Dermis microvascular lymphatic vessel endothelial cell (primary cell): ENCODE measurements at places on chromosomes 13 and 19. TPM values are rescaled to one million over a fixed set of nuclear protein-coding genes. Genes with fewer than 3 reads are reported as not detected.

The RPL21 gene
- total RNA-seq, result 444 and 718 TPM in 2 replicates

The C19orf73 gene
- total RNA-seq, result 0.13 and 0.25 TPM in 2 replicates

The ZNF28 gene
- total RNA-seq, result 13.7 and 14.0 TPM in 2 replicates

The LILRA1 gene
- total RNA-seq, result not detected in 2 replicates

The CAB39L gene
- 5.3 and 7.8 TPM in 2 replicates for total RNA-seq

The NTF4 gene
- not detected in 2 replicates for total RNA-seq

The CBLC gene
- 0.13 TPM in 1 of 2 replicates, not detected in the other for total RNA-seq

The DLL3 gene
- total RNA-seq, result 0.25 and 0.39 TPM in 2 replicates

GRCh38 chr13:45788011-45788410, 63.5 kb downstream of the SIAH3 start:
- no peak for DNase-seq

- no peak for DNase-seq
These were observed 125.2 kb downstream of the FGF9 start for GRCh38 chr13:21796066-21796465.

DNA sequence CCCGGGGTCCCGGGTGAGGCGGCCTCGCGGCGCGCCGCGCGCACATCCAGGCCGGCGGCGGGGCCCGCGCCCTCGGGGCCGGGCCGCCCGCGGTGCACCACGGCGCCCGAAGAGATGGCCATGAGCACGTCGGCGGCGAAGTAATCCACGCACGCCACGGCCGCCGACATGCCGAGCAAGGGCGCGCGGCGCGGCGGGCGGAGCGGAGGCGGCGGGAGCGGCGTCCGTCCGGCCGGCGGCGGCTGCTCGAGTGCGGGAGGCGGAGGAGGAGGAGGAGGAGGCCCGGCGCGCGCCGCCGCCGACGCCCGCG, at the start of gene KLF16:
Gene KLF16, minus strand, starts transcription at position 252 of the 310 bp plus-strand sequence. Its CDS starts 82 bp downstream, at position 170.
- DNase-seq, result no peak

- DNase-seq, result no peak
These were observed 64.4 kb downstream of the RASA3 start for GRCh38 chr13:114067886-114068651.

DNA sequence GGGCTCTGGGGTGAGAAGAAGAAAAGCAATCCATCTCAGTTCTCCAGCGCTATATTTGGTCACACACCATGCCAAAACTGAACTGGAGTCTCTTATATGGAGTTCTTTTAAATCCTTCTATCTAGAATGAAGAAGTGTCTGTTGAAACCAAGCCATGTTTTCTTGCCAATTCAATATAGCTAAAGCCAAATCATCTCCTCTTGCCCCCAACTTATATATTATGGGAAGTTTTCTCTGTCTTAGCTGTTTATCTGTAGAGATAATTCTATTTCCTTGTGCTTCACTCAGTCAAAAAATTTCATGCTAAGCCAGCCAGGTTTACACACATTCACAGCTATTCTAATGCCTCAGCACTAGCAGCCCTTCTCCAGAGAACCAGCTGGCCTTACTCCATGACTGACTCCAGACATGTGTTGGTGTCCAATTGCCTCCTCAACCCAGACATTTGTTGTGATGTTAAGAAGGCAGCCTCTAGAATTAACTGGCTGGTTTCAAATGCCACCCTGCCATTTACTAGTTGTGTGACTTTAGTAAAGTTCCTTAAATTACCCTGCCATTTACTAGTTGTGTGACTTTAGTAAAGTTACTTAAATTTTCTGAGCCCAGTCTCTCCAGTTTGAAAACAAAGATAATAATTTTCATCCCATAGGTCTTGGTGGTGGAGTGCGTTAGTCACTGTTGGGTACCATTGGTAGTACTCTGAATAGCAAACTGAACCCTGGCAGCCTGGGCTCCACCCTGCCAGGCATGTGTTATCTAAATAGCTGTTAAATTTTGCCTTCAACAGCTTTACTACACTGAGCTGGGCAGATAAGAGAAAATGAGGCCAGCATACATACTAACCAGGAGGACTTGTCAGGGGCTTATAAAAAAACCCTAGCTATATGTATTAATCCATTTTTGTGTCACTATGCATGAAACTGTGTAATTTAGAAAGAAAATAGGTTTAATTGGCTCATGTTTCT, 525.1 kb downstream of the LMO7 start:
- no peak for DNase-seq

- DNase-seq, result no peak
These were observed 10.0 kb upstream of the INSR start for GRCh38 chr19:7304200-7304599.

GRCh38 chr13:30696278-30697176, 38.8 kb upstream of the ALOX5AP start:
- DNase-seq, result no peak

DNA sequence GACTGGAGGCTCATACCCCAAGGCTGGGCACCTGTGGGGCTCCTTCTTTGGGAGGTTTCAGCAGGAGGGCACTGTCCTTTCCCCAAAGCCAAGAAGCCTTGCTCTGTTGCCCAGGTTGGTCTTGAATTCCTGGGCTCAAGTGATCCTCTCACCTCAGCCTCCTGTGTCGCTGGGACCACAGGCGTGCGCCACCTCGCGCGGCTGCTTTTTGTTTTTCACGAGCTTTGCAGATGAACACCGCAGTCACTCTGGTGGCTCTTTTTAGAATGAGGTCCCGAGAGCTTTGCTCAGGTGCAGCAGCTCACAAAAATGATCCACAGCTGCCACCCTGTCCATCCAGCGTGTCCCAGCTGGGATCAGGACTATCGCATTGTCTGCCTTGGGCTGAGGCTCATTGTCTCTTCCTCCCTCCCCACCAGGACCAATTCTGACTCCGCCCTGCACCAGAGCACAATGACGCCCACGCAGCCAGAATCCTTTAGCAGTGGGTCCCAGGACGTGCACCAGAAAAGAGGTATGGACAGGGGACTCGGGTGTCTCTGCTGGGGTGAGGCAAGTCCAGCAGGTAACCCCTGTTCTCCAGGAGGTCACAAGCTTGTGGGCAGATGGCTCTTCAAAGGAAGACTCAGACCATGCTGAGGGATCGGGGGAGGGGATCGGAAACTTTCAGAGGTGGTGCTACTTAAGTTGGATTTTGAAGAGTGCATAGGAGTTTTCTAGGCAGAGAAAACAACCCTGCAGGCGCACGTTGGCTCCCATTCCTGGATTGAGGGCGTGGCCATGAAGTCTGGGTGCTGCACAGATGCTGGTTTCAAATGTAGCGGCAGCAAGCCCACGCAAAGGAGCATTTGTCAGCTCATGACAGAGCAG, 41.5 kb downstream of the COMP start:
- no peak for DNase-seq

DNA sequence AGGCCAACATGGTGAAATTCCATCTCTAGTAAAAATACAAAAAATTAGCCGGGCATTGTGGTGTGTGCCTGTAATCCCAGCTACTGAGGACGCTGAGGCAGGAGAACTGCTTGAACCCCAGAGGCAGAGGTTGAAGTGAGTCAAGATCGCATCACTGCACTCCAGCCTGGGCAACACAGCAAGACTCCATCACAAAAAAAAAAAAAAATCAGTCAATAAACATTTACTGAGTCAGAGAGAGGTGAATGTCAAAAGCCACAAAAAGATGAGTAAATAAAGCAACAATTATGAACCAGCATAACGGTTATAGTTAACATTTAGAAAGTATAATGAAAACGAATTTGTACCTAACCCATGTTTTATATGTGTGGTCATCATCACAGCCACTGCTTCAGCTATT, 23.1 kb downstream of the PSPC1 start:
- no peak for DNase-seq

DNA sequence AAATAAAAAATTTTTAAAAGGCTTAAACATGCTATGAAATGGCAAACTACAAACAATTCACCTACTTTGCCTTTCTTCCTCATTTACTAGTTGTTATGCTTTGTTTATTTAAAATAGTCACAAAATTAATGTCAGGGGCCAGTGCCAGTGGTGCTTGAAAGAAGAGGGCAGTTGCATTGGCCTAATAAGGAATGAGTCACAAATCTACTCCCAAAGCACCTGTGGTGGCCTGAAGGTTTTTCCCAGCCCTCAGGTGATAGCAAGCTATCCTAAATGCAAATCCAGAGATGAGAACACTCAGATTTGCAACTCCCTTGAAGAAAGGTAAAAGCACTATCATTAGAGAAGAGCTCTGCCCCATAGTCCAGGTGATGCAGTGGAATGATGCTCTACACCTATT, 103.6 kb downstream of the MBNL2 start:
- no peak for DNase-seq

DNA sequence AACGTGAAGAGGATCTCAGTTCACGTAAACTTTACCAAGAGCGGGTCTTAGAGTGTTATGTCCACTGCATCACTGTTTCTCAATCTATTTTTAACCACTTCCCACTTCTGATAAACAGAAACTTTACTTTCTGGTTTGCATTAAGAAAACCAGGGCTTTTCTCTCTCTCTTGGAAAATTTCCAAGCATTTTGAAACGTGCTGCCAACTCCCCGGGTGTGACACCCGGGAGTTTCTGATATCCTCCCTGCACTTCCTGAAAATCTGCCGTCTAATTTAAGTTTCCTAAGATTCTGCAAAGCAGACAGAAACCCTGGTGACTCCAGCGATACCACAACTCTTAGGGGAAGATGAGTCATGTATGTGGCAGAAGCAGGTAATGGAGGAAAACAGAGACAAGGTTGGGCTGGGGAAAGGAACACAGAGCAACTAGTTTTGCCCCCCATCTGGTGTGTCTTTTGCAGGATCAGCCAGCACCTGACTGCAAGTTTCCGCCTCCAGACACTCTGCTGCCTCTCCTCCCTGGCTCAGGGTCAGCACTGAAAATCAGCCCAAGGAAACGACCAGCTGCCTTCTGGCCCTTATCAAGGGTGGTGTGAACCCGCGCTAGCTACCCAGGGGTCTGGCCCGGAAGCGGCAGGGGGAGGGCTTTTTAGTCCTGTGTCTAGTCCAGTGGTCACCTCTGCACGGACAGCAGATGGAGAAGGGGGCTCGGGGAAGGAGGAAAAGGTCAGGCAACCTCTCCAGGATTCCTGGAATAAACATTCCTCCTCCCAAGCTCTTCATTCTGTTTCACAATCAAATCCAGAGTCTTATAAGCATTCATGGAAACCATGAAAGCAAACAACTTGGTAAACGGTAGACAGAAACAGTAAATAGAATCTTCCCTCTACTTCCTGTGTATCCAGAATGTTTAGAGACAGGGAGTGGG, 11.3 kb upstream of the FFAR2 start:
- DNase-seq, result peak; percentile 25

GRCh38 chr13:110841846-110842245, 73.0 kb downstream of the ANKRD10 start:
- DNase-seq, result no peak

DNA sequence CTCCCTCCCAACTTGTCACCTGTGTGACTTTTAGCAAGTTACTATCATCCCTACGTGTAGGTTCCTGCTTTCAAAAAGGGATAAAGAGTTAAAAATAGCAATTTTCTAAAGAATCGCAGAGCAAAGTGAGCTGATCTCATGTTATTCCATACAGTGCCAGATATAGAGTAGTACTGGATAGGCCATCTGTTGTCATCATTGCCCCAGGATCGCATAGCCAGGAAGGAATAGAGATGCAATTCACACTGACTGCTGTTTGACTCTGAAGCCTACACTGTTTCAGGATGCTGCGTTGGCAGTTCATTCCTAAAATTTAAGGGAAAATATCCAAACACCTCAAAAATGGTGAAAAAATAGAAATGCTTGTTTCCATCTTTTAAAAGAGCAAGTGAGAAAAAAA, 138.9 kb downstream of the SHISA2 start:
- no peak for DNase-seq

- no peak for DNase-seq
These were observed 504.5 kb downstream of the TBC1D4 start for GRCh38 chr13:74977498-74977897.

GRCh38 chr19:35645680-35646511, 2.2 kb upstream of the COX6B1 start:
- DNase-seq, result no peak

GRCh38 chr19:31339411-31339810, 9.8 kb downstream of the TSHZ3 start:
- no peak for DNase-seq

DNA sequence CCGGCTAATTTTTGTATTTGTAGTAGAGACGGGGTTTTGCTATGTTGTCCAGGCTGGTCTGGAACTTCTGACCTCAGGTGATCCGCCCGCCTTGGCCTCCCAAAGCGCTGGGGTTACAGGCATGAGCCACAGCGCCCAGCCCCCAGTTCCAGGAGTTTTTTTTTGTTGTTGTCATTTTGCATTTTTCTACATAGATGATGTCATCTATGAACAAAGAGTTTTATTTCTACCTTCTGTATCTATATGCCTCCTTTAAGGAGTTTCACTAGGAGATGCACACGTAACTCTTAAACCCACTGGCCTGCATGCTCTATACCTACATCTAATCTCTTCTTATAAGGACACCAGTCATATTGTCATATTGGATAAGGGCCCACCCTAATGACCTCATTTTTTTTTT, 4.8 kb downstream of the DHDH start:
- DNase-seq, result no peak

GRCh38 chr13:93230261-93230855, 3.8 kb downstream of the GPC6 start:
- no peak for DNase-seq

DNA sequence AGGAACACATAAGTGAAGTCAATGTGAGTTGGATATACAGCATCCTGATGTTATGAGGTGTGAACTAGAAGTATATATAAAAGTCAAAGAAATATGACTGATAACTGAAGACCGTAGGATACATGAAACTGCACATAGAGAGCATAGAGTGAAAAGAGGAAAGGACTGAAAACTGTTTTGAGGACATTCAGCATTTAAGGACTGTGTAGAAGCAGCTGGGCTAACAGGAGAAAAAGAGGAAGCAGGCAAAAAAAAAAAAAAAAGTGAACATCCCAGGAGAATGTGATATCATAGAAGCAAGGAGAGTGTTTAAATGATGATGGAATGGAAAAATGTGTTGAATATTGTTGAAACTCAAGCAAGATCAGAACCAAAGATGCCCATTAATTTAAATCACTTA, 363.5 kb downstream of the PCDH20 start:
- no peak for DNase-seq

DNA sequence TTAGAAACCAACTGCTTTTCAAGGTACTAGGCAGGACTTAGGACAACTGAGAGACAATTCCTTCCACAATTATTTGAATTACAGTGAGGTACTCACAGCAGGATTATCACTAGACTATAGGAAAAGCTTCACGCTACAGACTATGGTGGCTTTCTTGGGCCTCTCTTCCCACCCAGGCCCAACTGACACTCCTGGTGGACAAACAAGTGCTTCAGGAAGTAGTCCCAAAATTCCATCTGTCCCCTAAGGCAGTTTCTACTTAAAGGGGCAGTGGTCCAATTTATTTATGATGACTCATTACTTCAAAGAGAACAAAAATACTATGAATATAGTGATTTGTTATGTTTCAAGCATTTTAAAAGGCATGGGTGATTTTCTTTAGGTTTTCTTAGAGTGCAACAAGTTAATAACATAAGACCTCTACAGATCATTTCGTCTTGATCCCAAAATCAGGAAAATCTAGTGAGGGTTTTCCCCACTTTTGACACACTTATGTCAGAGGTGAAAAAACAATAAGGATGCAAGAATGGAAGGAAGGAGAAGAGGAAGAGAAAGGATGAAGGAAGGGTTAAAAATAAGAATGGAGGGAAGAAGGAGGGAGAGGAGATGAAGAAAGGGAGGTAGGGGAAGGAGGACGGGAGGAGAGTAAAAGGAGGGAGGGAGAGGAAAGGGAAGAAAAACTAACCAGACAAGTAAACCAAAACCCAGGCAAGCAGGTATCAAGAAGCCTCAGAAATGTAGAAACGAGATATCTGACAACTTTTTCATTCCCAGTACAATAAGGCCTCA, 100.7 kb downstream of the SERP2 start:
- DNase-seq, result no peak

- DNase-seq, result no peak
These were observed 17.8 kb downstream of the KCTD15 start for GRCh38 chr19:33814181-33815165.

- no peak for DNase-seq
These were observed 101.0 kb downstream of the ZIC5 start for GRCh38 chr13:99870541-99870940.
